MV-4-11 (cell line): ENCODE measurements at places on chromosomes 6 and 20.

GRCh38 chr6:149714442-149714841 lies 3.5 kb downstream of the LATS1 start:
- DNase-seq = no peak

GRCh38 chr20:38094373-38094891 lies 60.9 kb downstream of the RPRD1B start:
- peak; percentile 81 for DNase-seq

DNA sequence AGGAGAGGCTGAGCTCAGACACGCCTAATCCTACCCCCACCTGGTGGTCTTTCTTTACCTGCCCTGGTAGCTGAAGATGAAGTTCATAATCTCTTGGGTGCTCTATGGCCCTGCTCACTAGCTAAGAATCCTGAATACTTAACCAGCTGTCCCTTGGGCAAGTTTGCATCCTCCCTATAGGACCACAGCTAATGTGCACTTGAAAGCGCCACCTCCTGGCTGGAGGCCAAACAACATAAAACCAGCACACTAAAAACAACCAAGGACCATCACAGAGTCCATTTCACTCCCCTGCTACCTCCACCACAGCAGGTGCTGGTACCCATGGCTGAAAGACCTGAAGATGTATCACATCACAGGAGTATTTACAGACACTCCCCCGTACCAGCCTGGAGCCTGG lies 155.5 kb upstream of the SLC24A3 start:
- no peak for DNase-seq

DNA sequence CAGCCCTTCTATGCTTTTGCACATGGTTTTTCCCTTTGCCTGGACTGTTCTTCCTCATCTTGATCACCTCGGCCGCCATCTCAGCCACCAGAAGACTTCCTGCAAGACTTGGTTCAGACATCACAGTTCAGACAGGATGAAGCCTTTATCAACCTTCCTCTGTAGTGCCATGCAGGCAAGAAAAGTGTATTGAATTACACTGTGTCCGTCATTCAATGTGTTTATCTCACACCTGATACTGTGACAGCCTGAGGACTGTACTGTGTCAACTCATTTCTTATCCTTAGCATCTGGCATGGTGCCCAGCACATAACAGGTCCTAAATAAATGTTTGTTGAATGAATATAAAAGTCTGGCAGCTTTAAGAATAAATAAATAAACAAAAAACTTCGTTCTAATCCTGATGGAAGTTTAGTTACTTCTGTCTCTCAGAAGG lies 133.3 kb upstream of the MAN1A1 start:
- DNase-seq = no peak

DNA sequence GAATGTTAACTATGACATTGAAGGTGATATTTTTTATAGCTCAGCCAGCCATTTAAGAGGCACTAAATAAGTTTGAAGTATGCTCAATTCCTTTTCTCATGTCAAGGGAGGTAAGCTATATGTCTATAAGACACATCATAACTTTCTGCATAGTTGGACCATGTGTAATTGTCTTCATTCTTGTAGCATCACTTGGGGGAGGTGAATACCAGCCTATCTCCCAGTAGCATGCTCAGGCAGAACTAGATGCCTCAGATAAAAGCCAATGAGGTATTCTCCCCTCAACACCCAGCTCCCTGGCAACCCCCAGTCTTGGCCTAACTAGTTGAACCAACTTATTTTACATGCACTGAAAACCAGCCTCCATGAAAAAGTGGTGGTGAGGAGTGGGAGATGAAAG lies 158.3 kb upstream of the JAG1 start:
- DNase-seq = no peak

DNA sequence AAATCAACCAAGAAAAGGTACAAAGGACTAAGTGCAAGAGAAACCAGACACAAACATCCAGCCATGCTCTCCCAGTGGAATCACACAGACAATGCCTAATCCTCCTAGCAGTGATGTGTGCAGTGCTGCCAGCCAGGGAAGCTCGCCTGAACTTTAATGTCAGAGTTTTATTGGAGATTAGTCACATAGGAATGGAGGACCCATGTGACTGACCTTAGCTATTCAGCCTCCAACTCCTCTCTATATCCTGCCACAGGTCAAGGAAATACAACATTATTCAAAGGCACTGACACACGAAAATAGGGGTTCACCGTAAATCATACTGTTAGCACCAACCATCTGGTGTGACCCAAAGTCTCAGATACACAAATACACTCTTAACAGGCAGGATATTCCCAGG lies 684.6 kb downstream of the DOK5 start:
- DNase-seq = no peak

- peak; percentile 89 for DNase-seq
Observed at GRCh38 chr6:159806021-159806458, 6.0 kb downstream of the PNLDC1 start.

GRCh38 chr6:4805553-4806336 lies 29.5 kb downstream of the CDYL start:
- no peak for DNase-seq

GRCh38 chr6:5771759-5772390 lies 234.8 kb downstream of the NRN1 start:
- DNase-seq = no peak

DNA sequence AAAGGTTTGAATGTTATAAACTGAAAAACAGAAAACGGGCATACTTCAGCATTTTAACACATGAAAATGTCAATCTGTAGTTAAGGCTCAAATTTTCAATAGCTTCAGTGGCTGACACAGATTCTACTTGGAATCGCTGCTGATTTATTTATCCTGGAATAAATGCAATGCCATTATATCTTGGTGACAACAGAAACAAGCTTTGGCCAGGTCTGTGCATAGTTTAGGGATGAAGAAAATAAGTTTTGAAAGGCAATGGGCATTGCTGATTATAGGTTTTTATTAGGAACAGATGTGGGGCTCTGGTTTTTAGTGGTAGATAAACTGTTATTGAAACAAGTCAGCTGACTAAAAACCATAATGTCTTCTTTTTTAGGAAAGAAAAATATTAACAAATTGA lies 96.8 kb upstream of the SOX4 start:
- no peak for DNase-seq

GRCh38 chr20:46894579-46894958 lies at the start of gene EYA2:
EYA2 (plus strand) TSS chr20:46894843; CDS start chr20:46990011, 95,168 bp downstream.
- no peak for DNase-seq

- peak; percentile 23 for DNase-seq
Observed at GRCh38 chr20:36969478-36970186, 18.1 kb upstream of the SAMHD1 start.

GRCh38 chr6:123829302-123829953 lies 25.8 kb downstream of the NKAIN2 start:
- DNase-seq = no peak

DNA sequence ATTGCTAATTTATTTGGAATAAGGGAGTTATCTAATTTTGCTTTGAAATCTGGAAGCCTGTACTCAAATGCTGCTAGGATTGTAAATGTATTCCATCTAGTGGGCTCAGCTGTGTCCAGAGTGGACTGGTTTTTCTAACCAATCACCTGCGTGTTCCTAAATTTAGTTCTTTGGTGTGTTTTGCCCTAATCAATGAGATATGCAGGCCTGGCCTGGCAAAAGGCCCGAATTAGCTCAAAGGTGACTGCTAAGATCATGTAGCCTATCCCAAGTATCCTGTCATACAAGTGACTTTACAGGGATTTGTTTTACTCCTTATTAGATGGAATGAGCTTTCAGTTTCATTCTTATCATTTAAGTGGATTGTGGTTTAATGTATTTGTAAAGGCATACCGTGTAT lies 51.3 kb upstream of the ARMC2 start:
- no peak for DNase-seq

GRCh38 chr20:52420805-52421204 lies 229.2 kb upstream of the ZFP64 start:
- DNase-seq = no peak

DNA sequence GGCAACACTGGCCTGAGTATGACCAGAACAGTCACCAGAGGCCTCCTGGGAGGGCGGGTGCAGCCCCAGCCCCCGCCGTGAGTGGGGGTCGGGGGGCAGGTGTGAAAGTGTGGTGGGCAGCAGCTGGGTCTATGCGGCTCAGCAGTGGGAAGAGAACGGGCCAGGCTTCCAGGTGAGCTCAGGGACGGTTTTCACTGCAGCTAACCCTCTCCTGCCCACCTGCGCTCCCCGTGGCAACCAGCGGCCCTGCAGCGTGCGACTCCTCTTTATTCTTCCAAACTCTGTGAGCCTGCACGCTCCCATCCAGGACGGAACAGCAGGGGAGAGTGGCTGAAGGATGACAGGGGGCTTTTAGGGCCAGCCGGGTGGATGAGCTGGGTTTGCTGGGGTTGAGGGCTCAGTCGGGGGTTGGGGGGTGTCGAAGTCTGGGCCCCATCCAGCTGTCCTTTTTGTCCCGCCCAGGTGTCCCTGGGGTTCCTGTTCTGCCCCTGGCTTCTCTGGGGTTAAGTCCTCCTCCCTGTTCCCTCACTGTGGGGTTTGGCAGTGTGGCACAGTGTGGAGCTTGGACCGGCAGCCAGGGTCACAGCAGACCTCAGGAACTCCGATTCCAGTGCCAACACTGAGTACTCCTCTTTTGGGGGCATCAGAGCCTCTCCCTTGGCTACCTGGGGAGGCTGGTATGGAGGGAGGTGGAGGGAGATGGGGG lies 859 bp upstream of the BIRC7 start:
- no peak for DNase-seq

DNA sequence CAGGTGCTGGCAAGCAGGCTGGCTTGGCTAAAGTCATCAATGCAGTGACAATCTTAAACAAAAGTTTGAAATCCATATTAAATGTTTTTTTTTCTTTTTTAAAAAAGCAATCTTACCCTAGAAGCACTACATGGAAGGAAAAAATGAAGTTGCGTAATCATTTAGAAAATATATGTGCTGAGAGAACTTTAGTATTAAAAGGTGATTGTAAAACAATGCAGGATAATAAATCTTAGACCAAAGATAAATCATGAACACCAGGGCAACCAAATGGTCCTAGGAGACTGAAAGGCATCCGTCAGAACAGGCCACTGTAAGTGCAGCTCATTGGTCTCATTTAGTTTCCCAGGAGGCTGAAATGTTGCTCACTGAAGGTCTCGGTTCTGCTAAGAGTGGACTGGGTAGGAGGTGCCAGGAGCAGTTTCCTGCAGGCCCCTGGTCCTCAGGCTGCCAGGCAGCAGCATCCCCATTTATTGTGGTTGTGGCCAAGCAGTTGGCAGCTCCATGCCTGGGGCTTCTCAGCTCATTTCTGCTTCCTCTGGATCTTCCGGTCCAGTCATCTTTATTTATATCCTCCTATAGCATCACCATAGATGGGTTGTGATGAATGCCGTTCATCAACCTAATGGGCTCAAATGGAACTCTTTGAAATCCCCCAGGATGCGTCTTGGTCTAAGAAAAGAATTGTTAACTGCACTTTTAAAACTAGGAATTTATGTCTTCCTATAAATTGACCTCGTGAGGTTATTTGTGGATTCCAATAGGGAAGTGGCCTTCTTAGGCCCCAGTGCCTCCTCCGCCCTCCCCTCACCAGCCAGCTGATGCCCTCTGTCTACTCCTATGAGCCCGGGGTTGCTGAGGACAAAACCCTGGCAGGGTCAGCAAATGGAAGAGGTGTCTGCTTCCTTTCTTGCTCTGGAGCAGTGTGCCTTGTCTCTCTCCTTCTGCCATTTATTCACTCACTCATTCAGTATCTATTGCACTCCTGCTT lies 269.0 kb downstream of the UST start:
- peak; percentile 69 for DNase-seq

- no peak for DNase-seq
Observed at GRCh38 chr6:115592025-115592424, 468.7 kb downstream of the FRK start.

DNA sequence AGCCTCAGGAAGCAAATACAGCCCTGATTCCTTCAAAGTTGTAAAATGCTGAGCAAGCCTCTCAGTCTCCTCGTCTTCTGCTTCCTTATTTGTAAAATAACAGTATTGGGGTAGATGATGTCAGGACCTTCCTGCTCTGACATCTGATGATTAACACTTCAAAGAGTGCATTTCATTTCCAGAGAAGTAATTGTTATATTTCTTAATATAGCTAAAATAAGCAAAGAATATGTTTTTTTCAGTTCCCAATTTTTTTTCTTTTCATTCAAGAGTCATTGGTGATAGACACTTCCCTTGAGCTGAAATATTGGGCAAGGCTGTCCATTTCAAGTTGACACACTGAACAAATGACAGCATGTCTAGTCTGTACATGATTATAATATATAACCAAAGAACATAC lies 53.4 kb downstream of the SLX4IP start:
- peak; percentile 88 for DNase-seq

GRCh38 chr20:35319192-35319870 lies 27.1 kb upstream of the FAM83C start:
- no peak for DNase-seq

DNA sequence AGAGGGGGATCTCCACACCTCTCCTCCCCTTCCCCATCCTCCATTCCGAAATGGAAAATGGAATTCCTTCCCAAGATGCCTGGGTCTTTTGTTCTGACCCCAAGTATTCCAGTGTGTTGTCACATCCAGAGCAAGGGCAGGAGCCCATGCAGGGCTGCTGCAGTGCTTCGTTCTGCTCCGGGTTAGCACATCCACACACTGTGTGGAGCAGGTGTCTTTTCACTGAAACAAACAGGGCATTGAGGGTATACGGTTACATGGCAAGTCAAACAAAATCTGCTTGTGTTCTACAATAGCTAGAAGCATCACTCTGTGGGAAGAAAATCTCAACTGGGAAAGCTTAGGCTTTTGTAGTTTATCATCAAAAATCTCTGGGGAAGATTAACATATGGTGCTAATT lies 56.9 kb downstream of the LYRM2 start:
- DNase-seq = no peak

- DNase-seq = no peak
Observed at GRCh38 chr20:40900666-40901215, 127.9 kb upstream of the TOP1 start.

DNA sequence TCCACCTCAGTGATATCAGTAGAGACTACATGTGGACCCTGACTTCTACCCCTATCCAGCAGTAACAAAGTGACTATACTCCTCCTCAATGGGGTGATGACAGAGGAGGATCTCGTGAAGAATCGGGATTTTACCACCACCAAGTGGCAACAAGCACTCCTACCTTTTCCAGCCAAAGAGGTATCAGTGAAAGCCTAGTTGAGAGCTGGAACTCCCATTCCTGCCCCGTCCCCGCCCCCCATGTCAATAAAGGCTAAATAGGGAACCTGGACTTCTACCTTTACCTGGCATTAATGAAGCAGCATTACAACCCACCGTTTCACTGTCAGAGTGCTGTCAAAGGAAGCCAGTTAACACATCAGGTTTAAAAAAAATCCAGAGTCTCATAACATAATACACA lies 45.3 kb downstream of the RNF24 start:
- DNase-seq = no peak

DNA sequence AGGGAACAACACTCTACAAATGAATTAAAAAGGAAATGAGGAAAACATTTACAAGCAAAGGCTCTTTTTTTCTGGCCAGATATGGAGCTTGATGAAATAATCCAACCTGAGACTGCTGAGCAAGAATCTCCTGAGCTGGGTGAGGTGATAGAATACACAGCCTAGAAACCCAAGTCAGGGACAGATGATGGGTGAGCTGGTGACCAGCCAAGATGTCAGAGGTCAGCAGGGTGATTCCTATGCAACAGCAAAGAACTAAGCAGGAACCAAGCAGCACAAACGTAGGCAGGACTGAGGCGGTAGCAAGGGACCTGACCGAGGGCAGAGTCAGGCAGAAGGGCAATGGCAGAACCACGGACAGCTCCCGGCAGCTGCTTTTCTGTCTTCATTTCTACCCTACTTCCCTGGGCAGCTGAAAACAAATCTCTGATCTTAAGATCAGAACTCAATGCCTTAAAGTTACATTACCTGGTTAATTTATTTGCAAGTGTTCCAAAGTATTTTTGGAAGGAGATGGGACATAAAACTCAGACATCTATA lies 75.1 kb downstream of the CDC40 start:
- peak; percentile 9 for DNase-seq
